ENCODE measurements at places on chromosomes 12 and 14.

- DNase-seq = no peak
Observed at GRCh38 chr12:110282300-110282860, 1.3 kb downstream of the ATP2A2 start.

GRCh38 chr14:36279306-36280190 is 40.9 kb downstream of the MBIP start:
- no peak for DNase-seq

- DNase-seq = no peak
Observed at GRCh38 chr14:104741803-104742251, 11.1 kb upstream of the SIVA1 start.

- no peak for DNase-seq
Observed at GRCh38 chr14:91284146-91284790, 39.8 kb upstream of the GPR68 start.

DNA sequence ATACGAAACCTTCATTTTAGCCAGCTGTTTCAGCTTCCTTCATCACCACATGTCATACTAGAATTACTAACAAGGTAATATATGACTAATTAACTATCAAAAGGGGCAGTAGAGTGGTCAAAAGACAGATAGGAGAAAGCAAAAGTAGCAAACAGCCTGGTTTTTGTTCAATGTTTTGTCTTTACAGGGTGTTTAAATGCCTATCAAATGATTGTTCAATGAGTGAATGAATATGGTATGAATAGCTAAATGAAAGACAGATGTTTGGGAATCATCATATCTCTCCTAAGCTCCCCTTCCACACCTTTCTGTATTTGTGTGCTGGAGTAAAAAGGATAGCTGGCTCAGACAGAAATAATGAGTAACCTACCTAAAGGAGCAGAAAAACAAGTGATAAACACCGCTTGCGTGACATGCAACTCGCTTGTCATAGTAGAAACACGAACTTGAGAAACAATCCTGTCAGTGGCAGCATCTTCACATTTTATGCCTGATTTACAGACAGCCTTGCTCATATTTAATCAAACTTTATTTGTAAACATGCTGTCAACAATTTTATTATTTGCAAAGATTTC is 34.2 kb downstream of the ABCC9 start:
- no peak for DNase-seq

DNA sequence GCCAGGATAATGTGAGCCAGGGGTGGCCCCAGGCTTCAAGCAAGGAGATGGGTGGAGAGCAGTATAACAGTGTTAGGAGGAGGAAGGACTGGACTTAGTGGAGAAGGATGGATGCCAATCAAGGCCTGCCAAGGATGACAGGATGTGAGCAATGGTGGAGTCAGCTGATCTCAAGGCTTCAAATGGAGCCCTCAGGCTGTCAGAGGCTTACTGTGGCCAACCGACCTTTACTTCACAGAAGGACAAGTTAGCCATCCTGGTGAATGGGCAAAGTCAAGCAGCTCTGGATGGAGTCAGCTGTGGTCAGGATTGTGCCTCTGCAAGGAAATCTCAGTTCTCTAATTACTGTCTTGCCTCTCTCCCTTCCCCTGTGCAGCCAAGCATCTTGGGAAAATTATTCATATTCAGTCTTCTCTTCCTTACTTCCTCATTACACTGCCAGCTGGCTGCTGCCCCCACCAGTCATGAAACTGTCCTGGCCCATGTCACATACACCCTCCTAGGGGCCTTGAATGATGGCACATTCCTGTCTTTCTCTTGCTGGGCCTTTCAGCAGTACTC is 7.6 kb upstream of the STAT6 start:
- no peak for DNase-seq

DNA sequence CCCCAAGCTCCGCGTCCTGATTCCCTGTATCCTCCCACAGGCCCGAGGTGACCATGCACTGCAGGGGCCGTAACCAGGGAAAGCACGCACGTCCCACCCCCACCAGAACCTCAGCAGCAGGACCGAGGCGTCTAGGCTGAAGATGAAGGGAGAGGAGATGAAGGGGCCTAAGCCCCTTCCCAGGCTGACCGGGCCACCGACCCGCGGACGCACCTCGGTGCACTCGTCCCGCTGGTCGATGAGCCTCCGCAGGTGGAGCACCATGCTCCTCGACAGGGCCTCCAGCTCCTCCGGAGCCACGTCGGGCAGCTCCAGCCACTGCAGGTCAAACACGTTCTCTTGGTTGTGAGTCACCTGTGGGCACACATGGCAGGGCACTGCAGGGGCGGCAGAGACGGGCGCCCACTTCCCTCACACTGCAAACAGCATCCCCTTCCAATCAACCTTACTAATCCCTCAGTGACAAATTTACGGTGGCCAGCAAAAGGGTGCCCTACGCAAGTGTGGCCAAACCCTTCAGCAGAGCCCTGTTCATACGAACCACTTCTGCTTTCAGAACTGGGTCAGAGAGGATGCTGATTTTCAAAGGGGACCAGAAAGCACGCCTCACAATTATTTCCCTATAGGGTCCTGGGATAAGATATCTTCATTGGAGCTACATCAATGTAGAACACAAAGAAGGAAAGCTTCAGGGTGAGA is 77.8 kb downstream of the CCDC88C start:
- DNase-seq = no peak

GRCh38 chr12:92927055-92927435 is 2.0 kb downstream of the EEA1 start:
- peak; percentile 21 for DNase-seq

GRCh38 chr12:89662623-89663022 is 46.0 kb downstream of the ATP2B1 start:
- no peak for DNase-seq

DNA sequence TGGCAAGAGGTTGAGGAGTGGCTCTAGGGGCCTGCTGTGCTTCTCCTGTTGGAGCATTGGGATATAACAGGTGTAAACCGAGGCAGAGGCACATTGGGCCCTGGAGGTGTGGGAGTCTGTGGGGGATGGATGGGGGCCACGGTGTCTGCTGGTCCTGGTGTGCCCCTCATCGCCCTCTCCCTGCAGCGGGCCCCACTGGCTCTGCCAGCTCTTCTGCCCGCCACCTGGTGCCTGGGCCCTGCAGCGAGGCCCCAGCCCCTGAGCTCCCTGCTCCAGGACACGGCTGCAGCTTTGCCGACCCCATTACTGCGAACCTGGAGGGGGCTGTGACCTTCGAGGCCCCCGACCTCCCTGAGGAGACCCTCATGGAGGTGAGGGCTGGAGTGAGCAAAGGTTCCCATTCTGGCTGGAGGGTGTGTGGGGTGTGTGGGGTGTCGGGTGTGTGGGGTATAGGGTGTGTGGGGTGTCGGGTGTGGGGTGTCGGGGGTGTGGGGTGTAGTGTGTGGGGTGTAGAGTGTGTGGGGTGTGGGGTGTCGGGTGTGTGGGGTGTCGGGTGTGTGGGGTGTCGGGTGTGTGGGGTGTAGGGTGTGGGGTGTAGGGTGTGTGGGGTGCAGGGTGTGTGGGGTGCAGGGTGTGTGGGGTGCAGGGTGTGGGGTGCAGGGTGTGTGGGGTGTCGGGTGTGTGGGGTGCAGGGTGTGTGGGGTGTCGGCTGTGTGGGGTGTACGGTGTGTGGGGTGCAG is 10.6 kb upstream of the PUS1 start:
- no peak for DNase-seq

DNA sequence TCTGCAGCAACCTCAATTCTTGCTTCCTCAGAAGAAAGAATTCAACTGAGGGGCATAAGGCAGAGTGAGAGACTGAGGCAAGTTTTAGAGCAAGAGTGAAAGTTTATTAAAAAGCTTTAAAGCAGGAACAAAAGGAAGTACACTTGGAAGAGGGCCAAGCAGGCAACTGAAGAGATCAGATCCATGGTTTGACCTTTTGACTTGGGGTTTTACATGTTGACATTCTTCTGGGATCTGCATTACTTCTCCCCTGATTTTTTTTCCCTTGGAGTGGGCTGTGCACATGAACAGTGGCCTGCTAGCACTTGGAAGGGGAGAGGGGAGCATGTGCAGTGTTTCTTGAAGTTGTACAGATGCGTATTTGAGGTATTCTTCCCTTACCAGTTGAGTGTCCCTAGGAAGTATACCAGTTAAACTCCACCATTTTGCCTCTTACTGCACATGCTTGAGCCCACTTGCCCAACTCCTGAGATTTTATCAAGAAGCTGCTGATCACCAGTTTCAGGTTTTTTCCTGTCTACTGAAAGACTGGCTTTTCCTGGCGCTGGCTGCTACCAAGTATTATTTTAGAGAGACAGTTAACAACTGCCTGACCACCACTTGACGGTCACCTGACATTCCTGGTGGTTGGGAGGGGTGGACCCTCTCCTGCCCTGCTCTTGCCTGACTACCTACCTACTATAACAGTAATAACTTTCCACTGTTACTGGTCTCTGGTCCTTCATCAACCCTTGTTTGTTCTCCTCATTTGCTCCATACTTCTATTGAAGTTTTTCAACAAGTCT is 26.0 kb upstream of the TMTC2 start:
- DNase-seq = no peak

DNA sequence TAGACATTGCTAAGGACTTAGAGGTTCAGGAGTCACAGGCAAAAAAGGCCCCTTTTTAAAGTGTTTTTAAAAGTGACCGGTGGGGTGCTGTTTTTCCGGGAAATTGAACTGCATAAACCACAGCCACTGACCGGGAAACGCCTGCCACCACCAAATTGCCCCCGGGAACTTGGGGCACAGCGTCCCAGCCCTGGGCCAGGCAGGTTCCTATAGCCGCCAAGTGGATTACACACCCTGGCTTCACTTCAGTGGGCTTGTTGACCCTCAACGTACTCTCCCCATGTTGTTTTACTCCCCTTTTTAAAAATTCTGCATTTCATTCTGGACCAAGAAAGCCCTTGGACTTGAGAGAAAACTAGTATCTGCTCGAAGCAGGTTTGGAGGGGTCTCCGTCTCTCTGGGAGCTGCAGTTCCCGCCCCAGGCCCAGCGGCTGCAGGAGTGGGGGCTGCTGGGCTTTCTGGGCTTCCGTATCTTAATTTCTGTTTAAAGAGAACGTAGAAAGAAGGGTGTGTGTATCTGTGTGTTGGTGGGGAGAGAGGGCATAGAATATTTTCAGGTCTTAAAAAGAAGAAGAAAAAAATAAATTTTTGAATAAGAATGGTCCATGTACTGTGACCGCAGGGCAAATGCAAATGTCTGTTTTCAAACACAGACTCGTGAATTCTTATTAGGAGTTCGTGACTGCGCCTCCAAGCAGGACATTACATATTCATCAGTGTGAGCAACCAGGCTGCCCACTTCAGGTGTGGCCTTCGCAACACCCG is 82.9 kb downstream of the PAPOLA start:
- DNase-seq = no peak

DNA sequence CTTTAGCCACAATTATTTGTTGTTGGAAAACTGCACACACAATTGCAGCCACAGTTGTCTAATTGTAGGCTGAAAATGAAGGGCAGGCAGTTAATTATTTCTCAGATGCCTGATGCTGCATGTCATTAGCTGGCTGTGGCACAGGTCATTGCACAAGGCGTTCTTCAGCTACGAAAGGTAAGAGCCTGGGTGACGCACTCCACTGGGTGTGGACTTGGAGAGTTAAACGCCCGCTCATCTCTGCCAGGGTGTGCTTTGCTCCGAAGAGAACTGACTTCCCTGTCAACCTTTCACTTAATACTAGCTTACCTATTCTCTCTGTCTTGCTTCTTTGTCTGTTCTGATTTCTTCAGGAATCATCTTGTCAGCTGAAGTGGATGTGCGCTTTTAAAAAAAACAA is 91.4 kb upstream of the CPM start:
- DNase-seq = no peak

DNA sequence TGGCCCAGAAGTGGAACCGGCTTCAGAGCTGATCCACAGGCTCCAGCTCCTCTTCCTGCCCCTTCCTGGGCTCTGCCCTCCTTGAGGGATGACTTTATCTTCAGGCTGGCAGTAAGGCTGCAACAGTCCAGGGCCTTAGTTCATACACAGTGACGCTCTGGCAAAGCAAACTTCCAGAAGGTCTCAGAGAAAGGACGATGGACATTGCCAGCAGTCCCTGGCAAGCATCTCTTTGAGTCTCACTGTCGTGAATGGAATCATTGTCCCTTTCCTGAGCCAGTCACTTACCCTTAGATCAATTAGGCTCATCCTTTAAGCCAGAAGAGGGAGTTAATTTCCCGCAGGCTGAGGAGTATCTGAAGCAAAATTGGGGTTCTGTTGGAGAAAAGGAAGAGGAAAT is 8.6 kb downstream of the AK7 start:
- DNase-seq = no peak

- peak; percentile 65 for DNase-seq
Observed at GRCh38 chr14:103819503-103820307, 27.7 kb downstream of the PPP1R13B start.

DNA sequence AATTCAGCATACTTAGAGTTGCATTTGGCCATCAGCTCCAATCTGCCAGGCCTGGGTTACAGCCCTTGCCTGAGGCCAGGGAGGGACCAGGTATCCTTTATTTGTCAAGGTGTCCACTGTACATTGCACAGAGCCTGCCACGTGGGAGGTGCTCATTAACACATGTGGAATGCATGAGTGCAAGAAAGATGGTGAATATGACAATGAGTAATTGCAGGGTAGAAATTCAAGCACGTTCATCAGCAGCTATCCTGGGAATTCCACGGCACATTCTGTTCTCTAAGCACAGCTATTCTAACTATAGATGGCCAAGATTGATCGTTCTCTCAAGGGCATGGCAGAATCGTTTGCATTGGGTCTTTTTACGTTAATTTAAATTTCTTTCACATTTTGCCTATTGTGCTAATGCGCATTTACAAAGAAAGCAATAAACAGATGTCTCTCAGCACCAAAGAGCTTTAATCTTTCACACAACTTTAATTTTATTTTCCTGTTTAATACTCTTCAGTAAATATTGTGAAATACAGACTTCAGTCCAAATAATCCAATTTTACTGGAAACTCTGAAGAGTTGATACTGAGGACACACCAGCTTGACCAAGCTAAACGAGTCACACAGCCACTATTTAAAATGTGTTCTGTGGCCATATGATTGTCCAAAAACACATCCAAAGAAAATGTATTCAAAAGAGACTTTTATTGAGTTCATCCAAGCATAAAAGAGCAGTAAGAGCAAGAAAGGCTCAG is 1025.7 kb upstream of the TMEM132C start:
- no peak for DNase-seq

DNA sequence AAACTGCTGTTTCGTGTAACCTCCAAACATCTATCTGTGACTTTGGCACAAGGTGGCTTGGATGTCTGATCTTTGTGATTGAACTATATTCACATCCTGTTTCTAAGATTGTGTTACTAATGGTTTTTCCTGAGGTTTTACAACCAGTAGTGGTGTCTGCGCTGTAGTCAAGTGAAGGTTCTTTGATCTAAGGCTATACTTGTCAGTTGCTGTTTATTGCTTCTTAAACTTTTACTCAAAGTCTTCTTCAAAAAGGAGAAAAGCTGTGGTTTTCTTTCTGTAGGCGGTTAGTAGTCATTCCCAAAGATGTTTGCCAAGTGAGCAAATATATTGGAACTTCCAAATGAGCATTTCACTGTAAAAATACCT is 12.3 kb upstream of the CALM1 start:
- no peak for DNase-seq

- no peak for DNase-seq
Observed at GRCh38 chr14:54845641-54846040, 57.0 kb downstream of the GCH1 start.
